ENCODE measurements at places on chromosomes 13 and 19.

DNA sequence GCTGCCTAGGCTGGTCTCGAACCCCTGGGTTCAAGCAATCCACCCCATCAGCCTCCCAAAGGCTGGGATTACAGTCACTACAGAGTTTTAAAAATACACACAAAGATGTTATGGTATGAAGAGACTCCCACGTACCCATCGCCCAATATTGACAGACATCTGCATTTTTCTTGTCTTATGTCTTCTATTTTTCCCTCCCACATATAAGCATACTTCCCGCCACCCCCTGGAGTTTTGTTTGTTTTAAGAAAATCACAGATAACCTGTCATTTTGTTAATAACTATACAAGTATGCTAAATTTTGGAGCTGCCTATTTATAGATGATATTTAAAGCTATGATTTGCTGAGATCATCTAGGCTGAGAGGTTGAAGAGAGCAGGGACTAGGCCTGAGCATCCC lies 6.2 kb upstream of the SMG9 start:
- no peak for DNase-seq

GRCh38 chr13:79966493-79966895 lies 374.4 kb downstream of the SPRY2 start:
- no peak for DNase-seq

GRCh38 chr19:8635422-8635821 lies 5.0 kb downstream of the NFILZ start:
- DNase-seq: no peak

GRCh38 chr19:30001791-30002190 lies 59.8 kb downstream of the URI1 start:
- no peak for DNase-seq

- peak; percentile 73 for DNase-seq
Measured at GRCh38 chr13:113934576-113934975, 39.3 kb downstream of the C13orf46 start.

DNA sequence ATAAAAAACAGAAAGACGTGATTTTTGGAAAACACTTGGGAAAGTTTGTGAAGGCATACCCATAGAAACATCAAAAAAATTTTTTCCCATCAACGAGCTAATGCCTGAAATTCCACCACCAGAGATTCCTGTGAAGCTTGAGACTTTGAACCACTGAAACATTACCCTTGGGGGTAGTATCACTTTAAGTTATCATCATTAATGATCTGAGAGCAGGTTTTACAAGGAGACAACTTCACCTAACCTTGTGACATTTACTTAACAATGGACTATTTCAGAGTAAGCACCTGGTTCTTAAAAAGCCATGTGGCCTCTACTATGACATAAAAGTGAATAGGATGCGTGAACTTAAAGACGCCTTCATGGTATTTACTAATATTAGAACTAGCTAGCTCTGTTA lies 51.9 kb downstream of the DOCK9 start:
- DNase-seq: no peak

DNA sequence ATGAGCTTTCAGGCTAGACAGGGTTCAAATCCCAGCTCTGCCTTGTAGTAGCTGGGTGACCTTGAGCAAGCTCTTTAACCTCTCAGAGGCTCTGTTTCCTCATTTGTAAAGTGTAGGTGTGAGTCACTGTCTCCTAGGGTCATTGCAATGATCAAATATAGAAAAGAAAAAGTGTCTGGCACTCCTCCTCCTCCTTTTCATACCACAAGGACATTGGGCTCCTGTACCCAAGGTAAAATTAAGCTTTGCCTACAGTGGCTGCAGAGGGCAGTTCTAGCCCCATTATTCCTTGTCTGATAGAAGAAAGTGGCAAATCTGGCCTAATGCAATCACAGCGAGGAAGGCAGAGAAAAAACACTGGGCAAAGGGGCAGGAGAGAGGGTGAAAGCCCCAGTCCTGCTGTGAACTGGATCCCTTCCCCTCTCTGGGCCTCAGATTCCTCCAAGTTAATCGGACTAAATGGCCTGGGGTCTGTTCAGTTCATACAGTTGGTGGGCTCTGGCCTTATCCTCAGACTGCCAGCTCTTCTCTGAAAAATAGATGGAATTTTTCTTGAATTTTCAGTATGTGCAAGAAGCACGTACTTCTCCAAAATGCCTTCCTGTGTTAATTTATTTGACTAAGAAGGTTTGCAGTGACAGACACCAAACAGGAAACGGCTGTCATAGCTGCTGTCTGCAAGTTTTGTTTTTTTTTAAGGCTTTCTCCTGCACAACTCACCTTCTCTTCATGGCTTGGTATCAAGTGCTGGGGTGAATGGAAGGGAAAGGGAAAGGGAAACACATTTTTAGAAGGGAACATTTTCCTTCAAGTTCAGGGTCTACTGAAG lies 35.3 kb downstream of the RGCC start:
- no peak for DNase-seq

DNA sequence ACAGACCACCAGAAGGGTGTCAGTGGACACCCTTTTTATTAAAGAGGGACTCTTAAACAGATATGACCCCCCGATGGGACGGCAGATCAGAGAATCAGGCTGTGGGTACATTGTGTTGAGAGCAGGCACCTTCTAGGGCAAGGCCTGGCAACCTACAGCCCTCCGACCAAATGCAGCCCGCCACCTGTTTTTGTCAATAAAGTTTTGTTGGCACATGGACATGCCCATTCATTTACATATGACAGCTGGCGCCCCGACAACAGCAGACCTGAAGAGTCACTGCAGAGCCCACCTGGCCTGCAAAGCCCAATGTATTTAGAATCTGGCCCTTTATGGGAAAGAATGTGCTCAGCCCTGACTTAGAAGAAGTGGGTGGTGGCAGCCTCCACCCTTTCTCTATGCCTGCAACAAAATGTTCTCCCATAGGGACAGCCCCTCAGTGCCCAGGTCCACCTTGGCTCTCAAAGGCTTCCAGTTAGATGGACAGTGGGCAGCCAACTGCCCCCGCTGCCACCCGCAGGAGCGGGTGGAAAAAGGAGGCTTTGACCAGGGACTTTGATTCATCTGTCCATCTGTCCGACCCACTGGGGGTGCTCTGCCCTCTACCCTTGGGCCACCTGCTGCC lies 184.9 kb downstream of the PTPRS start:
- peak; percentile 64 for DNase-seq

GRCh38 chr13:111858571-111858970 lies 208.4 kb upstream of the SOX1 start:
- peak; percentile 76 for DNase-seq

DNA sequence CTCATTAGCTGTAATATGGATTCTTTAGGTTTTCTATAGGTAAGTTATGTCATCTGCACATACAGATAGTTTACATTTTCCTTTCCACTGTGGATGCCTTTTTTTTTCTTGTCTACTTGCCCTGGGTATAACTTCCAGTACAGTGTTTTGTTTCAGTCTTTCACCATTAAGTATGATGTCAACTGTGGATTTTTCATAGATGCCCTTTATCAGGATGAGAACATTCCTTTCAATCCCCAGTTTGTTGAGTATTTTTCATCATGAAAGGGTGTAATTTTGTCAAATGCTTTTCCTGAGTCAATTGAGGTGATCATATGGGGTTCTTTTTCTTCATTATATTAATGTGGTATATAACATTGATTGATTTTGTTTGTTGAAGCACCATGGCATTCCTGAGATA lies 43.6 kb upstream of the SACS start:
- DNase-seq: no peak

GRCh38 chr13:29805994-29806979 lies 44.1 kb downstream of the UBL3 start:
- no peak for DNase-seq

DNA sequence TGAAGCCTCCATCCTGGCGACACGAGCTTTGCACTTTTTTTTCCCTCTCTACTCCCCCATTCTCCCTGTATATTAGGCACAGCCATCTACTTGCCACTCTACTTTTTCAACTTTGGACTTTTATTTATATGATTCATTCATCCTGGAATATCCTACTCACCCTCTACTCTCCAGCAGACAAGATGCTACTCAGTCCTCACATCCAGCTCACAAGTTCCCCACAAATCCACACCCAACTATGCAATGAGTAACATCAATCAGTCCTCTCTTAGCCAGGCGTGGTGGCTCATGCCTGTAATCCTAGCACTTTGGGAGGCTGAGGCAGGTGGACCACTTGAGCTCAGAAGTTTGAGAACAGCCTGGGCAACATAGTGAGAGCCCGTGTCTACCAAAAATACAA lies 23.9 kb upstream of the URAD start:
- no peak for DNase-seq

GRCh38 chr13:32309312-32310133 lies 5.6 kb downstream of the ZAR1L start:
- no peak for DNase-seq

- peak; percentile 96 for DNase-seq
Measured at GRCh38 chr19:10502524-10503001, 593 bp downstream of the KEAP1 start.

DNA sequence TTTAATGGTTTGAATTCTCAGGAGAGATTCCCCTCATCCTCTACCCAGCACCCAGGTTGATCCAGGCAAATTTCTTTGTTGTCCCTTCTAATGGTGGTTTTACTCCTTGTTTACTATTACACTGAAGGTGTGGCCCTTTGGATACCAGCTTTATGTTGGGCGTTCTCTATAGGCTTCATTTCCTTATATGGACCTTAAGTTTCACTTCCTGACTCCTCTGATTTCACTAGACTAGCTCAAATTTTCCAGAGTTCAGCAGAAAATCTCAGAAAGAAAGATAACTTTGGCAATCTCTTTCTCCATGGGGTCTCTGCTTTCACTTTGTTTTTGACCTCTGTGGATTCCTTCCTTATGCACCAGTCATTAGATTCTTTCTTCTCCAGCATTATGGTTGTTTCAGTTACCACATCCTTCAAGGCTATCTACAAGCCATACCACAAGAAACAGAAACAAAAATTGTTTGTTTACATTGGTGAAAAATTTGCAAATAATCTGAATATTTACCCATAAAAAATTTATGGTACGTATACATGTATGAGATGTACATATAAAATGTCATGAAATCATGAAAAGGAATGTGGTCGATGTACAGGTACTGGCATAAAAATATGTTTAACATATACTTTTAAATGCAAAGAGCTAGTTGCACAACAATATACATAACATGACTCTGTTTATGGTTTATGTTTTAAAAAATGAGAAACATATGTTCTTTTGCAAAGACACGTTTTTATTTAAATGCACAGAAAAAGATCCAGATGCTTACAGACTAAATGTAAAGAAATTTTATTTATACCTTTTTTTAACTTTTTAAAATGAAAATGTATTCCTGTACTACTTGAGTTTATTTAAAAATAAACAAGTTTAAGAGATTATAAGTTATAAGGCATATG lies 212.6 kb downstream of the LACC1 start:
- DNase-seq: no peak

GRCh38 chr13:49256841-49257240 lies 9.1 kb downstream of the CDADC1 start:
- no peak for DNase-seq

GRCh38 chr19:12689581-12690216 lies 1.9 kb downstream of the GNG14 start:
- DNase-seq: peak; percentile 92

DNA sequence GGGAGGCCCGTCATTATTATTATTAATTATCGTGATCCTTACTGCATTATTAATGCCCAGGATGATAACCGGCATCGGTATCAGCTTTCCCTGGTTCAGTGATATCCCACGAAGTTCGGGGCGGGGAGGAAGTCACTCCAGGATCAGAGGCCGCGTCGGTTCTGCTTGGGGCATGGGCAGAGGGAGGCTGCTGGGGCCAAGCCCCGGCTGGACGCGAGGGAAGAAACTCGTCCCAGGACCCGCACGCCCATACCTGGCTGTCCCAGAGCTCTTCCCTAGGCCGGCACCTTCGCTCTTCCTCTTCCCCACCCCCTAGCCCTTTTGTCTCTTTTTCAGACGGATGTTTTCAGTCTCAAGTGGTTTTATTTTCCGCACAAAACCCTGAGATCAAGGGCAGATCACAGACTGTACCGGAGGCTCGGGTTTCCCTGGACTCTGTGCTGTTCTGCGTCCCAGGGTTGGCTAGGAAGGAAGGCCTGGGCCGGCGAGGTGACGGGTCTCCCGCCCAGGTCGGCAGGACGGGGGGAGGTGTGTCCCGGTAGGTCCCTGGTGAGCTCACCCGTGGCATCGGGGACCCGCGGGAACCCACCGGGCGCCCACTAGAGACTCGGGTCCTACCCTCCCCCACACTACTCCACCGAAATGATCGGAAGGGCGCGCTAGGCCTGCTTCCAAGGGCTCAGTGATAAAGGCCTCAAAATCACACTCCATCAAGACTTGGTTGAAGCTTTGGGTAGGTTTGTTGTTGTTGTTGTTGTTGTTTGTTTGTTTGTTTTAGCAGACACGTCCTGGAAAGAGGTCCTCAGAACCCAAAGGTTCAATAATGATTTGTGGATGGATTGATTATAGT lies 7.9 kb downstream of the ZIC2 start:
- DNase-seq: no peak

- no peak for DNase-seq
Measured at GRCh38 chr13:101695870-101696516, 243.5 kb downstream of the ITGBL1 start.

DNA sequence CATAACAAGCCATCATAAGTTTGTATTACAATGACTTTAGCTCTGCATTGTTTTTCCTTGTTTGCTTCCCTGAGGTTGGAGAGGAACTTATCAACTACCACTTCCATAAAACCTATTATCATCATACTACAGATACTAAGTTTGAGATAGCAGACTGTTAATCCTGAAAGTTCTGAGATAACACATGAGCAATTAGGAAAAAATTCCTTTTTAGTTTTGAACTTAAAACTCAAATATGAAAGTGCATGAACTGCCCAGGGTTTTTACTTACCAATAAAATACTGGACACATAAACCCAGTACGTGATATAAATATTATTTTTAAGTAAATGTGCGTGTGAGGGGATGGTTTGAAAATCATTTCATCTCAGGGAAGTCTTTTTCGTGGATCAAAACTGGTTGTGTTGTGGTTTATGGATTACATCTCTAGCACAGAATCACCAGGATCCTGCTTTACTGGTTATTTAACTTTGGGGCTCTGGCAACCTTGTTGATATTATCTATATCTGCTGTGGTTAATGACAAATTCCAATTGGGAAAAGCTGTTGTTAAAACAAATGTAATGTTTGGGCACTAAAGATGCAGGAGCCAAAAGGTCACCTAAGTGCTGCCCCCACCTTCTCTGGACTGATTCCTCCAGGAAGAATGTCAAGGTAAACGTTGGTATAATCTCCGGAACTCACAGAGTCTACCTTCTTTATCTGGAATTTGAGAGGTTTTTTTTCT lies 12.4 kb downstream of the CDX2 start:
- no peak for DNase-seq

DNA sequence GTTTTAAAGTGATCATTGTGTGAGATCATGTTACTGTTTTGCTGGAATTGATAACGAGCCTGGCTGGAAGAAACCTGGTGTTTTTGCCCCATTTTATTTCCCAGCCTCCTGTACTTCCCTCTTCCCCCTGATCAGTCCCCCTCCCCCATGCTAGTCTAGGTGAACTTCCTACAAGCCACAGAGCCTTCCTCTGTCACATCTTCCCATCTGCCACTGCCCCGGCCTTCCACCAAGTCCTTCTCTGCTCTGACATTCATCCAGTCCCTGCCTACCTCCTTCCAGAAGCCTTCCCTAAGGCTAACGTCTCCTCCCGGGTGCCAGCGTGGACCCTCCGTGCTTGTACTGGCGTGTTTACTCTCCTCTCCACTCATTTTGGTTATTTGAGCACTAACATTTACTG lies 14.3 kb downstream of the FARP1 start:
- no peak for DNase-seq

Data from chondrocyte (in vitro differentiated cells).